HepG2 (cell line): ENCODE measurements at places on chromosomes 13 and 19.
A peak's percentile ranks its signal among the peaks of the same experiment; 100 is the strongest.

DNA sequence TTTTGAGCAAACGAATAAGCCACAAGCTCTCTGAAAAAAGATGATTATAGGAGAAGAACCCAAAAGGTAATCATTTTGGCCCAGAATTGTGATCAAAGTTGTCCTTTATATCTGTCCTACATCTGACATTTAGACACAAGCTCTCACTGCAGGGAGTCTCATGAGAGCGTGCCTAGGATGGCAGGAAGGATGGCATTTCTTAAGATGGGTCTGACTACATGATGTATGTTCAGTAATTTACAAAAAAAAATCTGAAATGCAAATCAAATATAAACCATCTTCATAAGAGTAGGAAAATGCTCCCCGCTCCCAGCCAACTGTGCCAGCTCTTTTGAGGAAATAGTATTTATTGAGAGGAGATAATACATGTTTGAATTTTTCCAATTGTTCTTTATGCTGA, 81.0 kb upstream of the MBNL2 start:
- no peak for DNase-seq

GRCh38 chr13:24511816-24512196, 772 bp downstream of the PARP4 start:
- DNase-seq = no peak

DNA sequence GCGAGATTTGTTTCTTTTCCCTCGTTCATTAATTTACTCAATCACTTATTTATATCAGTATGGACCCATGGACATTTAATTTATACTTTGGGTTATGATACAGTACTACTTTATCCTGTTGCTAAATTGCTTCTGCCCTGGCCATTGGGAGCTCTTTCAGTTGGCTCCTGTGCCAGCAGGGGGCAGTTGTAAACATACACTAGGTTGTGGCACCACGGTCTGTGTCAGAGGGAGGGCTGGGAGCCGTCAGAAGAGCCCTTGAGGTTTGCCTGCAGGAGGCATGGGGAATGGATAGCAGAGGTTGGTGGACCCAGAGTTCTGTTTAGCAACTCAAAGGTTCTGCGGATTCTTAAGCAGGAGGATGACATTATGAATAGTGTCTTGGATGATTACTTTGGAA, 94.3 kb downstream of the ERCC5 start:
- DNase-seq = no peak

DNA sequence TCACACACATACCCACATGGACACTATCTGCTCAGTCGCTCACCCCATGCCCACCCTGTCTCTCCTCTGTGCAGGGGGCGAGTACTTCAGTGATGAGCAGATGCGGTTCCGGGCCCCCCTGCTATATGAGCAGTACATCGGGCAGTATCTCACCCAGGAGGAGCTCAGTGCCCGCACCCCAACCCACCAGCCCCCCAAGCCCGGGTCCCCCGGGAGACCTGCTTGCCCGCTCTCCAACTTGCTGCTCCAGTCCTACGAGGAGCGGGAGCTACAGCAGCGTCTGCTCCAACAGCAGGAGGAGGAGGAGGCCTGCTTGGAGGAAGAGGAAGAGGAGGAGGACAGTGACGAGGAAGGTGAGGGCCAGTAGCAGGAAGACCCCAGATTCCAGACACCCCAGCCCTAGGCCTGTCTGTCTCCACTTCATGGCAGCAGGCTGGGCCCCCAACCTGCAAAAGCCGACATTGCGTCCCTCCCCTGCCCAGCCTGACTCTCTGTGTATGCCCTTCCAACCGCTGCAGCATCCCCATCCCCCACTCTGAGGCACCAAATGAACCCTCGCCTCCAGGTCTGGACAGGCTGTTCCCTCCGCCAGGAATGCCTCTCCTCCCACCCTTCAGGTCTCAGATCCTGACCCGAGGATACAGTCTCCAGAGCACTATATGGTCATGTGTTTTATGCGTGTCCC, 9.7 kb downstream of the CCDC97 start:
- no peak for DNase-seq

DNA sequence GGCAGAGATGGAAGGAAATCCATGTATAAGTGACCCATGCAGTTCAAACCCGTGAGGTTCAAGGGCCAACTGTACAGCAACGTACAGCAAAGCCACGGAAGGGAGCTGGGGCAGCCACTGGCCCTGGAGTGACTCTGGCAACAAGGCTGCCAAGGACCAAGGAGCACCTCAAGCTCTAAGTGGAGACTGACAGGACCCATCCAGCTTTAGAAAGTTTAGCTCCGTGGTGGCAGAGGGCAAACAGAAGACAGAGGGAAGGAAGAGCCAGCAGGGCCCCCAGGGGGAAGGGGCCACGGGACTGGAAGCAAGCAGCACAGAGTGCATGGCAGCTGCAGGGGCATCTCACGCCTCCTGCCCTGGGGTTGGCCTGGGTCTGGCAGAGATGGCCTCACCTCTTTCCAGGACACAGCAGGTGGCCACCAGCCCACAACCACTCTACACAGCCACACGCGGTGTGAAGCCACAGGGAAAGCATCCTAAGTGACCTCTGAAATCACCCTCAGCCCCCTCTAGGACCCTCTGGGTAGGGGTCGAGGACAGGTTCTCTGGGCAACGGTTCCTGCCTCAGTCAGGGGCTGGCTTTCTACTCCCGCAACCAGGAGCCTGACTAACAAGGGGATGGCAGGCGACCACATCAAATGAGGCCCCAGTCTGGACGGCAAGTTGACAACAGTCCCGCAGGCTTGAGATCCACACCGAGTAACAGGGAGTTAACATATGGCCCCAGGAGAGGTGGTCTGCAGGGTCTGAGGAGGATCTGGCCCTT, 3.8 kb downstream of the MIER2 start:
- no peak for DNase-seq

- DNase-seq = no peak
Observed at GRCh38 chr13:97125810-97126738, 96.1 kb upstream of the MBNL2 start.

DNA sequence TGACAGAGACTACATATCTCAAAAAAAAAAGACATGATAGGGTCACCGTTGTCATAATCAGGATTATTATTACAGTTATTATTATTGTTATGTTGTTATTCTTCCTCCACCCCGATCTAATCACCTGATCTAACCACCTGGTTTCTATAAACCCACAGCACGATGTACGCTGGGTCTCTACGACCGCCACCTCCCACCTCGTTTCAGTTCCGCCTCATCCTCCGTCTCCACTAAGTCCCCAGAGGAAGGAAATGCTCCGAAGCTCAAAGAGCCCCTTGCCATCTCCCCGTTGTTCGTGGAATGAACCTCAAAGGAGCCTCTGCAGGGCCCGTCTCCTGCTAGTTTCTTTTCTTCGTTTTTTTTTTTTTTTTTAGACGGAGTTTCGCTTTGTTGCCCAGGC, 15.9 kb upstream of the MEIS3 start:
- no peak for DNase-seq

DNA sequence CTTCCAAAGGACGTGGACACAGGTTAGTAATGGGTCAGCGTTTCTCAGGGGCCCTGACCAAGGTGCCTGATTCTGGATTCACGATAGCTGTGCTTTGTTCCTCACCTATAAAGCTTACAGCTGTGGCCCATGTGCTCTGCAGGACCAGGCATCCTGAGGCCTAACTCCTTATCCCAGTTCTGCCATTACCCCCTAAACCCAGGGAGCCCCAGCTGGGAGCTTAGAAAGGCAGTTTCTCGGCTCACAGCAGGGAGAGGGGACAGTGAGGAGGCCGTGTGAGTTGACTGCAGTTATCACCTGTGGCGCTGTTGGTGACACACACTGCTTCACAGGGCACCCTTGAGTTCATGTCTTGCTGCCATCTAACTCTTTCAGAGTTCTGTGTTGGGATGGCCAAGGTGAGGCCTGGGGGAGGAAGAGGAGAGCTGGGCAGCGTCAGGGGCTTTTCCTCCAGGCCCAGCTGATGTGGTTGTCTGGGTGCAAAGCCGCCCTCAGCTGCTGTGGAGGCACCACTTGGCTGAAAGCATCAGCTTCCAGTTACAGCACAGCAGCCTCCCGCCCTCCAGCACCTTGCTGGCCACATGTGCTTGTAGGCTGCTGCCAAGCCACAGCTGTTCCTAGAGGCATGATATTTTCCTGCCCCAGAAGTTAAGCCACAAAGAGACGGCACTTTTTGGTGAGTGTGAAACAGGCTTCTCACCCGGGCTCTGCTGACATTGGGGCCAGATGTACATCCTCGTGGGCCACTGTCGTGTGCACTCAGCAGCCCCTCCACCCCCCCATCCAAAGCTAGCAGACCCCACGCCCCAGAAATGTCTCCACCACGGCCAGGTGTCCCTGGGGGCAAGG, 99.6 kb upstream of the MCF2L start:
- DNase-seq = no peak

DNA sequence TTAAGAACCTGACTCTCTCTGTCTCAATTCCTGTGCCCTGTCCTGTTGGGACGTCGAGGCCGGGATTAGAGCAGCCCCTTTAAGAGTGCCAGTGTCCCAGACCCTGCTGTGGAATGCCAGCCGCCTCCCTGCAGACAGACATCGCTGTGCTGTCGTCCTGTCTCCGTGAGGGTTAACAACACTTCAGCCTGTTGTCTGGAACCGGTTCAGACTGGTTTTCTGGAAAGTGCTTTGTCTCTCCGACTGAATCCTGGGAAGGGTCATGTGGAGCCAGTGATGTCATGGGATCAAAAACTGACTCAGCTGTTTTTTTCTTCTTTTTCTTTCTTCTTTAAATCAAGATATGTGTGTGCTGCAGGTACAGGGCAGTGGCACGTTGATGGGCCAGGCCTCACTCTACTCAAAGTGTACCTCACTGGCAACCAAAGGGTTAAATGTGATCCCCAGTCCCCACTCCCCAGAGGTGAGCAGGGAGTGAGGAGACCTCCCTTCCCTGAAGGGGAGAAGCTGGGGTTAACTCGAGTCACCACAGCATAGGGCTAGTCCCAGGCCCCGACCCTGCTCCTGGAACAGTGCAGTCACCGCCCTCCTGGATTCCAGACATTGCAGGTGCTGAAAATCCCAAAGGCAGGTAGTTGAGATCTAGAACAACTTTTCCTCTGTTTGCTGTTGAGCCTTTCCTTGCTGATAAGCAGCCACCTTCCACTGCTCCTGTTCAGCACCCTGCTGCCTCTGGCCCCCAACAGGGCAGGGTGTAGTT, 50.8 kb downstream of the TSSK6 start:
- no peak for DNase-seq

GRCh38 chr13:67369895-67370660, 139.9 kb upstream of the PCDH9 start:
- no peak for DNase-seq

DNA sequence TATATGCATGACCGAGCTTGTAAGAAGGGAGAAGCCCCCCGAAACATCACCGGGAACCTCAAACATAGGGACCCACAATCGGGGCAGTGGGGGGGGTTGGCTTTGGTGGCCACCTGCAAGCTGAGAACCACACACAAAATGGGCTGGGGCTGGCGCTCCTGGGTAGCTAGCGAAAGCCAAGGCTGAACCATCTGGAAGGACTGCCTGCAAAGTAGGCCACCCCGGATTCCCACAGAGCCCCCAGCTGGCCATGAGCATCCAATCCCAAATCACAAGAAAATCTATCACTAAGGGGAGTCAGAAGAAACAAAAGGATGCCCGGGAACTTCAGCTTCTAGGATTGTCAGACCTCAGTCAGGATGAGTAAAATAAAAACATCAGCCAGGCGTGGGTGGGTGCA, 2.8 kb upstream of the PSPN start:
- DNase-seq = no peak

DNA sequence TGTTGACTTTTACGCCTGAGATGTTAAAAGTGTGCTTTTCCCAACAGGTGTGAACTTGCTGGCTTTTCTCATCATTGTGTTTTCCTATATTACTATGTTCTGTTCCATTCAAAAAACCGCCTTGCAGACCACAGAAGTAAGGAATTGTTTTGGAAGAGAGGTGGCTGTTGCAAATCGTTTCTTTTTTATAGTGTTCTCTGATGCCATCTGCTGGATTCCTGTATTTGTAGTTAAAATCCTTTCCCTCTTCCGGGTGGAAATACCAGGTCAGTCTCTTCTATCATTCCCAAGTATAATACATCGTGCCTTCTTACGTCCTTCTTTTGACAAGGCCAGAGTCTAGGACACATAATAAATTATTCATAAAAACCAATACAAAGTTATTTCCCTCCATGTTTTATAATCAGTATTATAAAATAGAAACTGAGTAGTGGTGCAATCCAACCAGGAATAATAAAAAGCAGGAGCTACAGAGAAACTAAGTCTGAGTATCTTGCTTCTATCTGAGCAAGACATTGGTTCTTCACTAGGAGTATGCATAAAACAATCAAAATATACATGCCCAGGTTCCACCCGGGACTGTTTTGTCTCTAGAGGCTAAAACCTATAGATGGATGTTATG, 57.9 kb downstream of the RXFP2 start:
- peak; percentile 3 for DNase-seq

GRCh38 chr19:8251025-8251472, 41.9 kb downstream of the CERS4 start:
- DNase-seq = no peak

DNA sequence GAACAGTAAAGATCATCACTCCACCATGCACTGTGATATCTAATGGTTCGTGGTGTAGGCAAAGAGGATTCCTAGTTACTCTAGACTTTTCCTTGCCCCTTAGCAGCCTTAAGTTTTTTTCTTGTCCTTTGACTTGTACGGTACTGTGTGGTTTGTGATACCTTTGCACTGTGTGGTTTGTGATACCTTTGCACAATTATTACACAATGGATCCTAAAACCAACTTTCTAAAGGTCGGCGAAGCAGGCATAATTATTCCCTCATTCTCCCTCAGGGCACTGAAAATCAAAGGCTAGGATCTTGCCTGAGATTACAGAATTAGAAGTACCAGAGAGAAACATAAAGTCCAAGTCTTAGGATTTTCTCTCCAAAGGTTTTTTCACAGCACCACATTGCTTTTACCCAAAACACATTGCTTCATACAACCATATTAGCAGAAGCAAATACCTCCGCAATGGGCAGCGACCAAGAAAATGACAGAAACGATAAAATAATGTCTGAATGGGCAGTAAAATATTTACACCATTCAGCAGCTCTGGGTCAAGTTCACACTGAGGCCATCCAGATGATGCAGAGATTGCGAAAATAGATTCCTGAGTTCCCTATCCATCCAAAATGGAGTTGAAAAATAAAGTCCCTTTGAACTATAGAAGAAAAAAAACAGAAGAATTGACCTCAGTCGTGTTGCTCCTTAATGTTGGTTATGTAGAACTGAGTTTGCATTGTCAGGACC, 106.4 kb downstream of the FGF14 start:
- DNase-seq = no peak

DNA sequence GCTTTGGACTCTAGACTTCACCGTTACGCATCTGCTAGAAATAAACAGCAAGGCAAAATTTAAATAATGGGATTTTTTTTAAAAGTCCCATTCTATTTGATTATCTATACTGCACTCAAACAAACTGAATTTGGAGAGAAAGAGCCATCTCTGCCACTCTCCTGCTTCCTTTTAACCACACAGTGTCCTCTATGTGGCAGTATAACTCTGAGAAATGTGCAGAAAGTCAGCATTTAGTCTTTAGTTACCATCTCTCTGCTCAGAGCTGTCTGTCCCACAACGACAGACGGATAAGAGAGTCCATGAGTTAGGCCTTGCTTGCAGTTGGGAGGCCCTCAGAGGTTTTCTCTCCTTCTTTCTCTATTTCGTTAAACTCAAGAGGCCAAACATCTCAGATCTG, 21.2 kb downstream of the CCNA1 start:
- DNase-seq = no peak
